ENCODE measurements at places on chromosomes 16 and 17.

DNA sequence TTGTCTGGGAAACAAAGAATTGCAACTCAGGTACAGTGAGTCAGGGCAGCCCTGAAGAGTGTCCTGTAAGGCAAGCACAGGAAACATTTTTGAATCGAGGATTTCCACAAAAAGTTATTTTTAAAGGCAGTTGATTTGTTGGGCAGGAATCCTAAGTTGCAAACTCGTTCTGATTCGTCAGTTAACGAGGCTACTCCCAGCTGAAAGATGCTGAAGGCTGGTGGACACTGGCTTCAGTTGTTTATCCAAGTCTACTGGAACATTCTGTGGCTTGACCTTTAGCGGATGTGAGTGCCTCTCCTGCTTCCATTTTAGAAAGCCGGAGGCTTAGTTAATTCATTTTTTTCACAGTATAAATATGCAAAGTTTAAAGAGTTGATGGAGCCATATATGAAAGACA lies 84.2 kb downstream of the KCNJ12 start:
- no peak for DNase-seq

- DNase-seq: no peak
Measured at GRCh38 chr16:11133344-11133943, 122.6 kb downstream of the SOCS1 start.

- no peak for DNase-seq
Measured at GRCh38 chr16:12881182-12881581, 20.2 kb upstream of the SHISA9 start.

- no peak for DNase-seq
Measured at GRCh38 chr17:78719630-78720298, 62.3 kb downstream of the CYTH1 start.

DNA sequence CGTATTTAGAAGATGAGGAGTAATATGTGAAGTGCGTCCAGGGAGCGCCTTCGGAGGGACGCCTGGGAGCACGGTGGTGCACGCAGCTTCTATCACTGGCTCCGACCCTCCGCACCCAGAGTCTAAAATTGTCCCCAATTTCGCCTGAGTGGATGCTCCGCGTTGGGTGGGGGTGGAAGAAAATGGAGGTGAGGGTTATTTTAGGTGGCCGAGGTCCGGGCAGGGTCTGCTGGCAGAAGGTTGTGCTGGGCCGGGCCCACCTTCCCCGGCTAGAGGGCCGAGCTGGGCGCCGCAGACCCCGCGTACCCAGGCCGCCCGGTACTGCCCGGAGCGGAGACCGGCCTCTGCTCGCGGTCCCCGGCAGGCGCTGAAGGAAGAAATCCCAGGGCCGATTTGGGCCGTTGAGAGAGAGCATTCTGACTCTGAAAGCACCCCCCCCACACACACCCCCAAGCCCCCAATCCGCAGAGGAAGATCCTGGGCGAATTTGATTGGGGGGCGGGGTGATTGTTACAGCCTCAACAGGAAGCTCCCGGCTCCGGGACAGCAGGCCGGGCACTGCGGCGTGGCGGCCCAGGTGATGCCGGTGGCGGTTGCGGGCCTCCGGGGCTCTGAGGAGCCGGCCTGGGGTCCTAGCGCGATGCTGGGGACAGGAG lies 3.0 kb downstream of the BAHCC1 start:
- DNase-seq: no peak

DNA sequence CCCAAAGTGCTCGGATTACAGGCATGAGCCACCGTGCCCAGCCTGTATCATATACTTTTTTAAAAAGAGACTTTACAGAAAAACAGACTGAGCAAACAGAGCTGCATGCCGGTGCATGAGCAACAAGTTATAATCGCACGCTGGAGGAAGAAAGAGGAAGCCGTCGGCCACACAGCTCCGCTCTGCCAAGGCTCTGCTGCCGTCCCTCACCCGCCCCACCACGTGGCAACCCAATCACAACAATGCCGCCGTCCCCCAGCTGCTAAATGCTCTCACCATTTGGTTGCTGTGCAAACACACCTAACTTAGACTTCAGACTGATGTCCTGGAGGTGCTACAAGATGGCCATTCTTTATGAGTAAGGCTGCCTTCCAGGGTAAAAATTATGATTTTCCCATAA lies 83.5 kb downstream of the ADCY9 start:
- no peak for DNase-seq

- DNase-seq: no peak
Measured at GRCh38 chr17:39364236-39365025, 37.0 kb downstream of the FBXL20 start.

- no peak for DNase-seq
Measured at GRCh38 chr17:57858838-57859237, 9.0 kb upstream of the MRPS23 start.

DNA sequence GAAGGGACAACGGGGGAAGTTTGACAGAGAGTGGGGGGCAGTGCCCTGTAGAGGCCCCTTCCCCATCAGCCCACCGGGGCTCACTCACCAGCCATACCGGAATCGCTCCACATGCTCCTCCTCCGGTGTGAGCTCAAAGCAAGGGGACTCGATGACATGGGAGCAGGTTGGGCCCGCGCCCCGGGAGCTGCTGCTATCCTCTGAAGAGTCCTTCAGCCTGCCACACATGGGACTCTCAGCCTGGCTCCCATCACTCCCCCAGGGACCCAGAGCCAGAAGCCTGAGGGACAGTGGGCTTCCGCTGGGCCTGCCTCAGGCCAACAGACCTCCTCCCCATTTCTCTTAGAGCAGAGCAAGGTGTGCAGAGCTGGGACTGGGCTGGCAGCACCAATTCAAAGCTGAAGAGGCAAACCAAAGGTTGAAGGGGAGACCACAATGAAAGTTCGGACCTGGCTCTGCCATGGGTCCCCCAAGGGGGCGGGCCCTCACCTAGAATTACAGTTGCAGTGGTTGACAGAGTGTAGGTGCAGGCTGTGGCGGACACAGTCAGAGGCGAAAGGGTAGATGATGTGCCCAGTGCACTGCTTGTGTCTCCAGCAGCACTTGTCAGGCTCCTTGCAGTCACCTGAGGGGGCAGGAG lies 7.3 kb downstream of the PROCA1 start:
- no peak for DNase-seq

GRCh38 chr16:27618606-27619327 lies 68.8 kb downstream of the KATNIP start:
- DNase-seq: no peak

- DNase-seq: no peak
Measured at GRCh38 chr16:56302506-56302905, 111.2 kb downstream of the GNAO1 start.

DNA sequence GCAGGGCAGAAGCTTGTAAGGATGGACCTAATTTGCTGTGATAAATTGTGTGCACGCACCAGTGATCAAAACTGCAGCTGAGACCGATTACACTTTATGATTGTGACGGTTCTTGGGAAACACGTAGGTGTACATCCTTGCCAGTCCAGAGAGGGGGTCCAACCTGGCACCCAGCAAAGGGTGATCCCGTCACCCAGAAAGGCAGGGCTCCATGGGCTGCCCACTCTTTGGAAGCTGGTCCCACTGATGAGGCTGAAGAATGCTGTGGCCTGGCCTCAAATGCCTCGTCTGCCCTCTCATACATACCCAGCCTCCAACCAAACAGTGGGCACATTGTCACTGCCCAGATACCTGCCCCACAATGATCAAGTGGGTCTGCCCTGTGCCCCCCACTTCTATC lies 132.0 kb downstream of the C16orf78 start:
- no peak for DNase-seq

DNA sequence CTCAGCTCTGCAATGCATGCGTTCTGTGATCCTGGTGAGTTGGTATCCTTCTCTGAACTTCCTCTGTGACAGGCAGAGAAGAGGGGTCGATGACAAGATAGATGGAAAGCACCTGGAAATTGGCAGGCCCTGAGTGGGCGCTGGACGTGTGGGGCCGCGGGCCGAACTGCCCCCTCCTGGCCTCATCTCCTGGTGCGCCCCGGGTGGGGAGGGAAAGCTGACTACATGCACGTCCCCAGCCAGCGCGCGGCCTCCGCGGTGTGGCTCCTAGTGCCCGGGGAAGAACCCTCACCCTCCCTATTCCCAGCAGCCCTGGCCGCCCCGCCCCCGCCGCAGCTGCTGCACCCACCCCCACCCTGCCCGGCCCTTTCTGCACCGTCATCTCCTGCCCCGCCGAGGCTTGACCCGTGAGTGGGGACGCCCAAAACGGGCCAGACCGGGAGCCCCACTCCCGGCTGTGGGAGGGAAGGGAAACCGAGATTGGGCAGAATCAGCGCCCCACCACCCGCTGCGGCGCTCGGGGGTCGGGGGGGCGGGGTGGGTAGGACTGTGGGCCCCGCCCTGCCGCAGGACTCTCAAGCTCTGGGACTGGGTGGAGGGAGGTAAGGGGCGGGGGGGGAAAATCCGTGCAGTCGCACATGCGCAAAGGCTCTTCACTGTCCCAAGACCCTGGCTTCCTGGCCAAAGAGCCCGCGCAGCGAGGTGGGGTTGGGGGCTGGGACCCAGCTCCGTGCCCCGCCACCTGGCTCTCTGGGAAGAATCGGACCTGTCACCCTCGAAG lies at the start of gene NOL3:
NOL3 (plus strand) TSS at position 371 of the 781 bp plus-strand sequence.
- DNase-seq: no peak

DNA sequence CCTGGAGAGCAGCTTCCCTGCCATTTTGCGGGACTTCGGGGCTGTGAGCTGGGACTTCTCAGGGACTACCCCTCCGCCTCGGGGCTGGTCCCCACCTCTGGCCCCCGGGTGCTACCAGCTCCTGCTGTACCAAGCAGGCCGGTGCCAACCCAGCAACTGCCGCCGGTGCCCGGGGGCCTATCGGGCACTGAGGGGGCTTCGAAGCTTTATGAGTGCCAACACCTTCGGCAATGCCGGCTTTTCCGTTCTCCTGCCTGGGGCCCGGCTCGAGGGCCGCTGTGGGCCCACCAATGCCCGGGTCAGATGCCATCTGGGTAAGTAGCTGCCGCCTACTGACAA lies 1.3 kb downstream of the ASPHD1 start:
- no peak for DNase-seq

DNA sequence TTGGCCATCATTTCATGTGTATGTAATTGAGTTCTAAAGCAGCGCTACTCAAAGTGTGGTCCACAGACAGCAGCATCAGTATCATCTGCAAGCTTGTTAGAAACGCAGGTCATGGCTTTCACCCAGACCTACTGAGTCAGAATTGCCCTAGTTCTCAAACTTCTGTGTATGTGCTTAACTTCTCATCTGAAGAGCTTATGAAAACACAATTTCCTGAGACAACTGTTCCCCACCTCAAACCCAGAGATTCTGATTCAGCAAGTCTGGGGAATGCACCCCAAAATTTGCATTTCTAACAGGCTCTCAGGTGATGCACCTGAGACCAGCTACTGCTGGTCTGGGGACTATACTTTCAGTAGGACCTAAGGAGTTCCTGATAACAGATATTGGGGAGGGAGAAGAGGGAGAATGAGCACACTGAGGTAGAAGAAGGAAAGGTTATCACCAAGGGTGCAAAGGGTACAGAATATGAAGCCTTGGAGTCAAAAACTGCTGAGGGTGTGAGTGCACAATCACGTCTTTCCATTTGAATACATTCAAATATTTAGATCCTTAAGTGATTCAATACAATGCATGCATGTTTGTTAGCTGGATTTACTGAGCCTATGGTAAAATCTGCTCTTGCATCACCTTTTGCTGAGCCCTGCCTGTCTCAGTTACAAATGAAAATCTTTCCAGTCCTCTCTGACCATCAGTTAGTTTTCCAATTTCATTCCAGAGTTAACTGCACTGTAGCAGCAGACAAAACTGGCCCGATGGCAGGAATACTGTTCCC lies 29.2 kb upstream of the SKAP1 start:
- DNase-seq: no peak

GRCh38 chr16:57600048-57600835 lies 28.2 kb upstream of the ADGRG1 start:
- no peak for DNase-seq

DNA sequence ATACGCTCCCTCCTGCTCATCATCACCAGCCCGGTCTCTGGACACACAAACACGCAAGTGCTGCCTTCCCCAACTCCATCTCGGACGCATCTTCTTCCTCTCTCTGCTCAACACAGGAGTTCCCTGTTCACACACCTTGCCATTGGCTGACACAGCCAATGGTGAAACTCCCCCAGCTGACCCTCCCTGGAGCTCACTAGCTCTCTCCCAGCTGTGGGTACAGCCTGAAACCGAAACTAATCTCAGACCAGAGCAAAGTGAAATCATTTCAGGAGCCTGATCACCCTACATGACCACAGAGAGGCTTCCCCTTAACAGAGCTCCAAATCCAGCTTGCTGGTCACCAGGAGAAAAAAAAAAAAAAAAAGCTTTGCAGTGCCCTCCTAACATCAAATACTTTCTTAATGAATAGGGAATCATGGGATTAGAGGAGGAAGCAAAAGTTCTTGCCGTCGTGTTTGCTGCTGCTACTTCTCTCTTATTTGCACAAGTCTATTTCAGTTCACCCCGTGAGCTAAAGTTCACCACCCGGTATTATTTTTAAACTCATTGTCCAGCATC lies 8.3 kb downstream of the CUEDC1 start:
- no peak for DNase-seq

DNA sequence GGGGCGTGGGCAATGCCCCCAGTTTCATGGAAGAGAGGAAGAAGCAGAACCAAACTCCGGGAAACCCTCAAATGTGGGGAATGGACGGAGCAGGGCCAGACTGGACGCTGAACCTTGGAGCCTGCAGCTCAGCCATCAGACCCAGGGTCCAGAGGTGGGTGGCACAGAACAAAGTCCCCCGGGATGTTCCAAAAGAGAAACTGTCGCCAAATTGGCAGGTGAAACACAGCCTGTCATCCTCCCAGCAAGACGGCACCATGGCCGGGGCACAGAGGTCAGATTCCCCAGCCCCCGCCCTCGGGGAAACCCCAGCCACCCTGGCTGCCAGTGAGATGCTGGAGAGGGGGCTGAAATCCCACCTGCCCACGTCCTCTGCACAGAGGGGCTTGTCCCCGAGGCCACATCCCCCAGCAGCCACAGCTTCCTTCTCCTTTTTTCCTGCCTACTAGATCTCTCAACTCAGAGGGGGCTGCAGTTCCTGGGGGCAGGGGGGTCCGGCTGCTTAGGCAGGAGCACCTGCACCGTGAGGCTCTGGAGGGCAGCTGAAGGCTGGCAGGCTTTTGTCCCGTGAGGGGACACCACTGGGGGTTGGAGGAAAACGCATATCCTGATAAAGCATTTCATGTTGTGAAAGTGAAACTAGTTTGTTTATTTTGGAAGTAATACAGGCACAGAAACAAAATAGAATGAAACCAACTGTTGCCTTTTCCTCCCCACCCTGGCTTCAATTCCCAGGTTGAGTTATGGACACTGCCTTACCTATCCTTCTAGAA lies 1.2 kb upstream of the SECTM1 start:
- DNase-seq: no peak

DNA sequence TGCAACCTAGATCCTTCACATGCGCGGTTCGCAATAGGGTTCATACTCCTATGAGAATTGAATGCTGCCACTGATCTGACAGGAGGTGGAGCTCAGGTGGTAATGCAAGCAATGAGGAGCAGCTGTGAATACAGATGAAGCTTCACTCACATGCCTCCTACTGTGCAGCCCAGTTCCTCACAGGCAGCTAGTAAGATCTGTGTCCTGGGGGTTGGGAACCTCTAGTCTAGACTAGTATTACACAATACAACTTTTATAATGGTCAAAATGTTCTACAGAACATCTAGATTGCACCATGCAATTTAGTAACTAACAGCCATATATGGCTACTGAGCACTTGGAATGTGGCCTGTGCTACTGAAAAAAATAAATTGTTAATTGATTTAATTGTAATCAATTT lies 26.7 kb downstream of the ABCA5 start:
- DNase-seq: no peak
